ENCODE measurements at places on chromosomes 2 and 18.

GRCh38 chr18:8088626-8089025 is 520.6 kb upstream of the RAB12 start:
- no peak for DNase-seq

DNA sequence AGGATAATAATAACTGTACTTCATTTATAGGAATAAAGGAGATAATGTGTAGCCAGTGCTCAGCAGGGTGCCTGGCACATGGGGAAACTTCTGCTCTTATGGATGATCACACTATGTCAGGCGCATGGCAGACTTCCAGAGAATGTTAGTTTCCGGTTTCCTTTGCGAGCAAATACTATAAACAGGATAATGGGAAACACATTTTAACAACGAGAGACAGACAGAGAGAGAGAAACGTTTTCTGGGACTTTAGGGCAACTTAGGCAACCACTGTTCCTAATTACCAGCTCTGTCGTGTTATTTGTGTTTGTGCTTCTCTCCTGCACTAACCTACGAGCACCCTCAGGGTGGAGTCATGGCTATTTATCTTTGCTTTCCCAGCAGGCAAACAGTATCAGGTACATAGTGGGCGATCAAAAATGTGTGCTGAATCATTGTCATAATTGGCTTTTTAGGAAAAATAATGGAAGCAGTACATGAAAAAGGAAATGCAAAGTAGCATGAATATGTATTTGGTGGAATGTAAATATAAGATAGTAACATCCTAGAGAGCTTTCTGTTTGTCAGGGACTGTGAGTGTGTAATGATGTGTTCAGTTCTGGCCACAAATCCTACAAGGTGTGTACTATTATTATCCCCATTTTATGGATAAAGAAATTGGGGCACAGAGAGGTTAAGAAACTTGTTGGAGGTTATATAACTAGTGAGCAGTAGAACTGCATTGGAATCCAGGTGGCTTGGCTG is 36.8 kb upstream of the IGFBP2 start:
- DNase-seq, result no peak

GRCh38 chr2:170227507-170227947 is 49.6 kb downstream of the MYO3B start:
- DNase-seq, result no peak

DNA sequence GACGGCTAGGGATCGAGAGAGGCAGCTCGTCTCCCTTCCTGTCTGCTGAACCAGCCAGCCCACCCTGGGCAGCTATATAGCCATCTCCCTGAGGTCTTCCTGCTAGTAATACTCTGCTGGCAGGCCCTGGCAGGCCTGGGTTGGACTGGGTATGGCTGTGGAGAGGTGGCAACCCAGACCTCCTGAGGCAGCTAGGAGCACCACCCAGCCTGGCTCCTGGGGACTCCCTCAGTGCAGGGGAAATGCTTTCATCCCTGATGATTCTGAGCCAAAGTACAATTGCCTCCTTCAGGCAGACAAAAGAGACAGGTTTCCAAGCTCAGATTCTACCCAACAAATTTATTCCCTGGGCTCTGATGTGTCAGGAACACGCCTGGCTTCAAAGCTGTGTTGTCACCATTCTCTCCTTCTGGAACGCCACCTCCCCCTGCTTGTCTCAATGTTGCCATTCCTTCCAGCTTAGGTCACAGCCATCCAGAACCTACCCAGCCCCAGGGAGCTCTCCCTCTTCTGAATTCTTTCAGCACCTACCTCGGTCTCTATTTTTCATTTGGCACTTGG is 4.7 kb upstream of the DNAJB2 start:
- no peak for DNase-seq

- no peak for DNase-seq
Measured at GRCh38 chr2:128273469-128274081, 45.1 kb downstream of the HS6ST1 start.

DNA sequence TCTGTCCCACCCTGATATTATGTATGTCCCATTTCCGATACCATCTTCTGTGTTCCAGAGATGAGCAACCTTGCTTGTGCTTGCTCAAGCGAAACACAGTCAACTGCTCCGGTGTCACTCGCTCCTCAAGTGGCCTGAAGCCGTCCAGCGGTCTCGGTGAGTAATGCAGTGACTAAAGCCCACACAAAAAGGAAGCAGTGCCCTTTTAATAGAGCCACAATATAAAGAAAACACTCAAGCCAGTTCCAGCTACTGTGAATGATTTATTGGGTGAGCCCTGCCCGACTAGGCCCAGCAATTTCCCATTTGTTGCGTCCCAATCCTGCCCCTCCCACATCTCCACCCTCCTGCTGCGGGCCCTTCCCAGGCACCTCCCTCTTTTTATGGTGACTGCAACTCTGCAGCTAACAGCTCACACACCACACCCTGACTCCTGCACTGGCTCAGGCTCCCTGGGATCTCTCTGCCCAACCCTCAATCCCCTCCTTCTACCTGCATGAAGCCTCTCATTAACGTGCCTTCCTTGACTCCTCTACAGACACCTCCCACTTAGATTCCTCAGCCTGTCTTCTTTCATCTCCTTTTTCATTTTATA is 44.2 kb upstream of the DSC1 start:
- DNase-seq, result no peak

GRCh38 chr2:154193246-154193645 is 321.5 kb downstream of the GALNT13 start:
- DNase-seq, result no peak

- DNase-seq, result no peak
Measured at GRCh38 chr2:70211595-70211994, 20.8 kb upstream of the C2orf42 start.

- no peak for DNase-seq
Measured at GRCh38 chr18:63177919-63178821, 141.4 kb downstream of the BCL2 start.

DNA sequence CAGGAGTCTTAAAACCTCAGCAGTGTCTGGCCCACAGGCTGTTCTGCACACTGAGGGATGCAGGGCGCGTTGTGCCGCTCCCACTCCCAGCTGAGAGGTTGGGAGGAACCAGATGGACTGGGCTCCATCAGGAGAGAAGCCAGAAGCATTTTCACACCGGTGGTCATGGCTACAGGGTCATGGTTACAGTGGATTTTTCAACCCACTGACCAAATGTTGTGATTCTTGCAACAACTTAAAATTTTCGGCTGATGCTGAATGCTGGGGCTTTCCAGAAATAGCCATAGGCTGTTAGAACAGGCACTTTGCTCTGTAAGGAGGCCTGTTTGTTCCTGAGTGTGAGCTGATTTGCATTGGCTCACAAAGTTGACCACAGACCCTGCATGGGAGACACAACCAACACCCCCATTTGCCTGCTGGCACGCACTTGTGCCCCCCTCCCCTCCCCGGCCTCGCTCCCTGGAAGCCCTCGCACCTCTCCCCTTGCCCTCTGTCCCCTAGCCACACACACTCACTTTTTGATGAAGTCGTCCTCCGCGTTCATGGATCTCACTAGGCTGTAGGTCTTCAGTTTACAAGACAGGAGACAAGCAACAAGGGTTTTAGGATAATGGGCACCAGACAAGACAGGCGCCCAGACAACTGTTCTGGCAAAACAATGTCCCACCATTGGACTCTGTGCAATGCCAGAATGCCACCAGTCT is 3.4 kb downstream of the LPIN1 start:
- DNase-seq, result no peak

GRCh38 chr2:61222567-61222966 is 60.6 kb downstream of the C2orf74 start:
- no peak for DNase-seq

GRCh38 chr2:31020713-31021112 is 117.5 kb downstream of the GALNT14 start:
- DNase-seq, result no peak

GRCh38 chr2:158797963-158798700 is 3.0 kb downstream of the DAPL1 start:
- no peak for DNase-seq

DNA sequence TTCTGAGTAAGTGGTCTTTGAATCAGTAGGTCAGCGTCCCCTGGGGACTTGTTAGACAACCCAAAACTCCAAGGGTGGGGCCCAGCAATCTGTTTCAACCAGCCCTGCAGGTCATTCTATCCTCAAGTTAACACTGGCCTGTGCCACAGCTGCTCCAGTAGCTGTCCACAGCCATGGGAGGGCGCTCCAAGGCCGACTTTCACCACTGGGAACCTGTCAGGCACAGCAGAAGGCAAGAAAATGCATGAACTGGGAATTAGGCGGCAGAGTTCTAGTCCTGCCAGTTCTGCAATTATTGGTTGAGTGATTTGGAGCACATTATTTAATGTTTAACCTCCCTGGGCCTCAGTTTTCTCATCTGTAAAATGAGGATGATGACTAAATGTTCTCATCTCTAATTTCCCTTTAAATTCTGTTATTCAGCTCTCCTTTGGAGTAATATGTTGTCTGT is 17.4 kb upstream of the MRPL33 start:
- DNase-seq, result peak; percentile 81

DNA sequence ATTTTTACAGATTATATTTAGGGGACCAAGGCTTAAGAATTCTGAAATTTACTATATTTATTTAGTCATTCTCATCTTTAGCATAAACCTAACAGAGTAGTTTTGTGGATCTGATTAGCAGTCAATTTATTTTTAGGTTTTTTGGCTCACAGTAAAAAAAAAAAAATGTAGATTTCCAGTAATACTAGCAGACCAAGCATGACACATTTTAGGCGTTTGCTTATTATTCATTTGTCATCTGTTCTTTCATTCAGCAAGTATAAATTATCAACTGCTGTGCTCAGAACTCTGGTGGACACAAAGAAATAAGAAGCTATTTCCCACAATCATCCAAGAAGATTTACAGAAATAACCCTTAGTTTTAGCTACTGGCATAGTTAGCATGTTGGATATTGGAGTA is 20.6 kb downstream of the PDE1A start:
- no peak for DNase-seq

- DNase-seq, result peak; percentile 27
Measured at GRCh38 chr2:65397122-65397521, 35.3 kb downstream of the SPRED2 start.

GRCh38 chr2:160076914-160077313 is 14.5 kb upstream of the PLA2R1 start:
- DNase-seq, result no peak

- no peak for DNase-seq
Measured at GRCh38 chr2:133817680-133818566, 249.7 kb upstream of the NCKAP5 start.

- no peak for DNase-seq
Measured at GRCh38 chr2:220282236-220282635, 654.8 kb downstream of the SLC4A3 start.

- no peak for DNase-seq
Measured at GRCh38 chr2:14910654-14911053, 278.1 kb downstream of the LRATD1 start.

- no peak for DNase-seq
Measured at GRCh38 chr2:79994161-79994560, 310.4 kb downstream of the LRRTM1 start.

Measured in stimulated activated CD4-positive, alpha-beta T cell treated with anti-CD3 and anti-CD28 coated beads, Interleukin-4, amount 100 ng/mL, for 24 hours (primary cell).